ENCODE measurements at places on chromosomes 2 and 18.

GRCh38 chr2:232042911-232043574, 81.5 kb downstream of the DIS3L2 start:
- no peak for DNase-seq

- DNase-seq: no peak
Measured at GRCh38 chr2:129611471-129611870, 368.0 kb upstream of the RAB6C start.

DNA sequence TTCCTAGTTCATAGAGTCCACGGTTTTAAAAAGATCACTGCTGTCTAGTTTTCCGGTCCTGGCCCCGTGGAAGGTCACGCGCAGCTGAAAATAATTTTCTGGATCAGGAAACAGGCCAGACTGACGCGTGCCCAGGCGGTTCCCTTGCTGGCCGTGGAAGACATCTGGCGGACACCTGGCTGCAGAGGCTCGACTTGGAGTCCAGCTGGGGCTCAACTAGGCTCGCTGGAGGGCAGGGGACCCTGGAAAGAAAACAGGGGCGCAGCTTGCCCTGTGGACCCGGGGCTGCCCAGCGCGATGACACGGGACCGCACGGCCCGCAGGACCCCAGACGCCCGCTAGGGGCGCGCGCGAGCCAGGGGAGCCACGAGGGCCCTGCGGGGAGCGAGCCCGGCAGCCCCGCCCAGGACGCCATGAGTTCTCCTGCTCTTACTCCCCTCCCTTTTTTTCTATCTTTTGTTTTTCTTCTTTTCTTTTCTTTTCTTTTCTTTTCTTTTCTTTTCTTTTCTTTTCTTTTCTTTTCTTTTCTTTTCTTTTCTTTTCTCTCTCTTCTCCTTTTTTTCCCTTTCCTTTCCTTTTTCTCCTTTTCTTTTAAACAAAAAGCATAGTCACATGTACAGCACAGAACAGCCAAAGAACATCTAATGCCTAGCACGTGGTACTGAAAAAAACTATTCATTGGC, 43.2 kb upstream of the UBE2F start:
- peak; percentile 72 for DNase-seq

GRCh38 chr18:57002627-57003026, 144.3 kb upstream of the BOD1L2 start:
- no peak for DNase-seq
